ENCODE measurements at places on chromosomes 7 and 10.

- no peak for DNase-seq
Observed at GRCh38 chr7:121133444-121133843, 144.9 kb downstream of the CPED1 start.

DNA sequence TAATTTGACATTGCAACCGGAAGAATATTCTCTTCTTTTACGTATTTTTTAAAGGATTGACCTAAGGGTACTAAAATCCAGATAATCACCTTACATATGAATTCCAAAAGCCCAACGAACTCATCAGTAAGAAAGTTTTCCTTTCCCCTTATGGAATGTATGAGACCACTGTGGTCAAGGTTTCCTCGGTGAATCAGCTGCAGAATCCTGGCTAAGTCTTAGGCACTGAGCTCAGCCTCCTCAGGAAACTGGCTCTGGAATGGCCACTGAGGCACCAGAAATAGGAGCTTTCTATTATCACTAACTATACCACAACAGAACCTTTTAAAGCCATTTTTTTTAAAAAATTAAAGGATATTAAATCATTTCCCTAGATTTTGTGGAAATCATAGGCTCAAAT, 21.0 kb downstream of the SVIL start:
- no peak for DNase-seq

DNA sequence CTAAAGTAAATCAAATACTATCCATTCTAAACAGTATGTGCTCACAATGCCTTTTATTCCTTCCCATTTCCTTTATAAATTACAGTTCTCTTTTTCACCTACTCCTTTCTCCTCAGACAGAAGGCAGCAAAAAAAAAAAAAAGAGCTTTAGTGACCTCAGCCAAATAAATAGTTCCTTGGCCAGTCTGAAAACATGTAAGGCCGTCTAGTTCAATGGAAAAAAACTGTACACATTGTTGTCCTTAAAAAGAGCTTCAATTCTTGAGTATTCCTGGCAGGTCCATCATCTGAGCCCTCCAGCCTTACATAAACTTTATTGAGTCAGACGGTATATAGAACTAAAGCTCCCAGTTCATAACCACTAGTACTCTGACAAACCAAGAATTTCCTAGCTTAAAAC, 185.4 kb downstream of the CACNA2D1 start:
- DNase-seq = no peak

- no peak for DNase-seq
Observed at GRCh38 chr7:153590136-153590535, 462.1 kb upstream of the DPP6 start.

GRCh38 chr10:9869205-9869604, 1148.5 kb upstream of the CELF2 start:
- no peak for DNase-seq

- no peak for DNase-seq
Observed at GRCh38 chr7:6161463-6162330, 110.7 kb downstream of the CYTH3 start.

All from AG10803 (cell line).